Skeletal muscle tissue (tissue), 5 donors: ENCODE measurements at places on chromosomes 4 and X. TPM values are rescaled to one million over a fixed set of nuclear protein-coding genes. Genes with fewer than 3 reads are reported as not detected.

The USP27X gene
- 2.1 TPM for total RNA-seq

The ARX gene
- 0.52 TPM for total RNA-seq

The RASSF6 gene
- total RNA-seq: not detected

The GAGE12J gene
- total RNA-seq: not detected

The SULT1B1 gene
- total RNA-seq: 0.52 TPM

The DDX53 gene
- not detected for total RNA-seq

The NUDT6 gene
- total RNA-seq: 9.9 TPM

The ACTRT1 gene
- not detected for total RNA-seq

The FAM53A gene
- 0.52 TPM for total RNA-seq

The SSX4 gene
- total RNA-seq: not detected

The DCAF4L1 gene
- under 0.01 TPM for total RNA-seq

The DHX15 gene
- total RNA-seq: 165 TPM

The SPANXN4 gene
- total RNA-seq: not detected

The NDUFC1 gene
- total RNA-seq: 47.5 TPM

The MXRA5 gene
- total RNA-seq: 34.4 TPM

The ADH1A gene
- total RNA-seq: 0.52 TPM

The BEX5 gene
- total RNA-seq: 0.52 TPM

The HTRA3 gene
- 20.9 TPM for total RNA-seq
